ENCODE measurements at places on chromosomes 3 and 15. TPM values are rescaled to one million over a fixed set of nuclear protein-coding genes. Genes with fewer than 3 reads are reported as not detected.

FBXL22 gene
- 0.63 TPM for total RNA-seq

- H3K27me3 ChIP-seq, result no peaks in the 10 kb centered on the region
- H3K4me1 ChIP-seq, result peaks cover 77% of the 10 kb centered on the region
- peak overlapping the region; percentile 92 for H3K27ac ChIP-seq
Observed at GRCh38 chr3:69236812-69237707, 114.7 kb upstream of the LMOD3 start.

DNA sequence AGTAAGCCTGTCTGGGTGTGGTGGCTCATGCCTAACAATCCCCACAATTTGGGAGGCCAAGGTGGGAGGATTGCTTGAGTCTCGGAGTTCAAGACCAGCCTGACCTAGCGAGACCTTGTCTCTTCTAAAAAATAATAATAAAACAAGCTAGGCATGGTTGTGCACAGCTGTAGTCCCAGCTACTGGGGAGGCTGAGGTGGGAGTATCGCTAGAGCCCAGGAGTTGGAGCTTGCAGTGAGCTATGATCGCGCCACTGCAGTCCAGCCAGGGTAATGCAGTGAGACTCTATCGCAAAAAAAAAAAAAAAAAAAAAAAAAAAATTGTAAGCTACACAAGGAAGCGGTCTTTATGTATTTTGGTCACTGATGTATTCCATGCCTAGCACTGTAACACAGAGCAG, 242.4 kb upstream of the WNT5A start:
- no peaks in the 10 kb centered on the region for H3K36me3 ChIP-seq
- no peak overlapping the region for H3K4me3 ChIP-seq
- peaks cover 8% of the 10 kb centered on the region for H3K4me1 ChIP-seq

GRCh38 chr3:161372321-161373260, 1.3 kb upstream of the SPTSSB start:
- peak overlapping the region; percentile 73 for H3K4me3 ChIP-seq
- H3K27me3 ChIP-seq, result peaks cover 64% of the 10 kb centered on the region
- H3K36me3 ChIP-seq, result no peaks in the 10 kb centered on the region
- DNase-seq, result peak; percentile 56
- H3K4me1 ChIP-seq, result peaks cover 12% of the 10 kb centered on the region
